ENCODE measurements at places on chromosomes 2 and 18. TPM values are rescaled to one million over a fixed set of nuclear protein-coding genes. Genes with fewer than 3 reads are reported as not detected.

DNA sequence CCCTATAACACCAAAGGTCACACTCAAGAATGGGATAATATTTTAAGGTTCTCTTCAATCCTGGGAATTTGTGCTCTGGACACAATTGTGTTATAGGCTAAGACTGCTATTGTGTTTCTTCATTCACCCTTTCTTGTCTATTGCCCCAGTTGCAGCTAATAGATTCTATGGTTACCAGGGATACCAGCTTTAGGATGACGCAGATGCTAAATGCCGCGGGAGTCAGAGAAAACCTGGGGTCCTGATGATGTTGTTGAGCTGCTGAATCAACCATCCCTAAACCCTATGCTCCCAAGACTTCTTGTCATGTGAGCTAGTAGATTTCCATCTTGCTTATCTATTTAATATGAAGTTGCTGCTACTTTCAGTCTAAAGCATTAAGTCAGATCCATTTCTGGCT, 5.4 kb downstream of the CRYGD start:
- DNase-seq: no peak

DNA sequence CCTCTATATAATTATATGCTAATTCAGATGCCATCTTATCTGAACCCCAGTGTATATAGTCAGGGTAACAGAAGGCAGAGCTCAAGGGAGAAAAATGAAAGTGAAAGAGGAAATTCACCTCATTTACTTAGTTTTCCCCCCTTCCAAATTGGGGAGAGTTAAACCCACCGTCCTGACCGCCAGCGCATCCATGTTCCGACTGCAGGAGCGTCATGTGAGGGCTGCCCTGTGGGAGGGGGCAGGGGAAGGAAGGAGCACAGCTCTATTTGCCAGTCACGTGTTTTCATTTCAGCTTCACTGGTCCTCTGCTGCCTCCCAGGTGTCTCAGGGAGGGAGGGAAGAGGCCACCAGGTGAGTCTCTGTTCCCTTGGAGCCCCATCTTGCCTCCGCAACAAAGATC, 13.2 kb downstream of the CNNM4 start:
- no peak for DNase-seq

DNA sequence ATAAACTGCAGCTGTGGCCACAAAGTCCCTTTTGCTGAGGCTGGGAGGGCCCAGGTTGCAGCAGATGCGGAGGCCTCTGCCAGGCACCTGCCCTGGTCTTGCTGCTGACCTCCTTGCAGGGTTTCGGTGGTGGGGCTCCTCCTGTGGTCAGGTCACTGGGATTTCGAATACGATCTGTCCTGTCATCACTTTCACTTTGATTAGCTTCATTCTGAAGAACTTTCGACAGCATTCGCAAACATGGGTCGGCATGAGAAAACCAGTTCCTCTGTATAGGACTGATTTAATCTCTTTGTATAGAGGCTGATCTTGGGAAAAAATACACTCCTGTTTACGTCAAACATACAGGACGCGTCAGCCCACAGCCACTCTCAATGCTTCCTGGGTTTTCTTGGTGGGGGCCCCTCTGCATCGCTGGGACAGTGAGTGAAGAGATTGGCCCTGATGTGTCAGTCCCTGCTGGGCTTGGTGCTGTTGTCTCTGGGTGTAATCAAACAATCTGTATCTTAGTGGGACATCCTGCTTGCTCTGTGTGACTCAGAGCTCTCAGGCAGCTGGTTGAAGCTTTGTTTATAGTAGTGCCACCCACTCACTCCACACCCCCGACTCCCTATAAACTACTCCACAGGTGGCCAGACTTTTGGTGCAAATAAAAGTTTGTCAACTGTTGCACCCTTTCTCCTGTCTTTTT, 209.4 kb upstream of the CXCR4 start:
- DNase-seq: no peak

DNA sequence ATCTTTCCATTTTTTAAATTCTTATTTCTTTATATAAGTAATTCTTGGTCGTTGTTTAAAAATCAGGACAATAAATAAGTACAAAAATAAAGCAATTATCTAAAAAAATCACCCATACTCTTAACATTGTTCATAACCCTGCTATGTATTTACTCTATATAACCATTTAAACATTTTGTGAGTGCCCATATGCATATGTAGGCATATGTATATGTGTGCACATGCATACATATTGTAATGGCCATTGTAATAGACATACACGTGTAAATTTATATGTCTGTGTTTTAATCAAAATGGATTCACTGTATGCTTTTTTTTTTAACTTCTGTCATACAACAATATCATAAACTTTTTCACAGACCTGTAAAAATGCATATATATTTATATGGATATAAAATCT, 25.6 kb downstream of the DNAJC10 start:
- no peak for DNase-seq

The LRRC30 gene
- not detected for total RNA-seq

The ACP1 gene
- 76.5 TPM for total RNA-seq

The ZEB2 gene
- total RNA-seq: 141 TPM

The ALMS1 gene
- total RNA-seq: 16.4 TPM

The DYSF gene
- 71.4 TPM for total RNA-seq

The CGREF1 gene
- 2.8 TPM for total RNA-seq

The CCDC148 gene
- 1.3 TPM for total RNA-seq
